ENCODE measurements at places on chromosomes 3 and 15. TPM values are rescaled to one million over a fixed set of nuclear protein-coding genes. Genes with fewer than 3 reads are reported as not detected.
A peak's percentile ranks its signal among the peaks of the same experiment; 100 is the strongest.

DNA sequence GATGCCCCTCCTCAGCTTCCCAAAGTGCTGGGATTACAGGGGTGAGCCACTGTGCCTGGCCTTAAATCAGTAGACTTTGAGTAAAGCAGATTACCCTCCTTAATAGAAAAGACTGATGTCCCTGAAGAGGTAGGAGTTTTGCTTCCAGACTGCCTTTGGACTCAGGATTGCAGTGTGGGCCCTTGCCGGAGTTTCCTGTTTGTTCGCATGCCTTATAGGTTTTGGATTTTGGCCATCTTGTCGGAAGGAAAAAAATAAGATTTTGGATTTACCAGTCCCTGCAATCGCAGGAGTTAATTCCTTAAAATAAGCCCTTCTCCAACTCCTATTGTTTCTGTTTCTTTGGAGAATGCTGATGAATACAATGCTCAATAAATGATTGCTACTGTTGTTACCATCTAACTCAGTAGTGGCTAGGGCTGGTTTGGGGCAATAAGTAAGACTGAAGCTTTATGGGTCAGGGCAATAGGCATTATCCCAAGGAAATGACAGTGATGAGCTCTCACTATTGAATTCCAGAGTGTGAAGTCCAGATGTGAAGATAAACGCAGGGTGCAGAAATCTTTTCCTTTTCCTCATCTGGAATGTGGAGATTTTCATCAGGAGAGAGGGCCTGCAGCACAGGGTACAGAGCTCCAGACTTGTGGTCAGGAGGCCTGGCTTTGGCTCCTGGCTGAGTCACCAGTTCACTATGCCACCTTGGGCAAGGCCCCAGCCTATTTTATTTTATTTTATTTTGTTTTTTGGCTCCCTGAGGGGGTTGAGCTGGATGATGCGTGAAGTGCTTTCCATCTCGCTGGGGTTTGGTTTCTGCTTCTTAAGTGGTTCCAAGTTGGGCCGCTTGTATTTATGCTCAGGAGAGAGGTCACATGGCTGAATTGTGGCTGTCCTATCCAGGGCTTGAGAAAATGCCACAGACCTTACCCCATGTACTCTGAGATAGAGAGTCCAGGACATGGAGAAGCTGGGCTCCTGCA lies 25.3 kb downstream of the FOXL2 start:
- H3K4me1 ChIP-seq: peaks cover 8% of the 10 kb centered on the region
- H3K27me3 ChIP-seq: no peaks in the 10 kb centered on the region
- no peaks in the 10 kb centered on the region for H3K36me3 ChIP-seq
- no peak overlapping the region for H3K4me3 ChIP-seq

DNA sequence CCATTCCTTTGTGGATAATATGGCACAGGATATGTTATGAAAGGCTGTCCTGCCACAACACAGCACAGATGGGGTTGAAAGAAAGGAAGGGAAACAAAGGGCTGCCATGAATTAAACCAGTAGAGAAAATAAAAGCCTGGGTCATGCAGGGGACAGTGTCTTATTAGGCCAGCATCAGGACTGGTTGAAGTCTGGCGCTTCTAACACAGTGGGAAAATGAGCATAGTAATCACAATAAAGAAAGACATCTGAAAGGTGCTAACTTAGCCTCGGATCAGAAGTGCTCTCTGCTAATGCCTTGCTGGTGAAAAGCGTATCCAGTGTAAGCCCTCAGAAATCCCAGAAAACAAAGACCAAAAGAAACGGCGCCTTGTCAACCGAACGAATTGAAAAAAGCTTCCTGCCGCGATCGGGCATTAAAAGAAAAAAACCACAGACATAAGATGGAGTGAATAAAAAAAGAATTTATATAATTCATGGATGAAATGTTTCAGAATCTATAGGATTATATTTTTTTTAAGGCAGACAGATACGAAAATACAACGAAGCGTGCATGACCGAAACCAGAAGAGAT lies 566 bp upstream of the MKRN3 start:
- H3K4me1 ChIP-seq: no peaks in the 10 kb centered on the region
- no peak overlapping the region for H3K27ac ChIP-seq
- DNase-seq: no peak
- H3K27me3 ChIP-seq: no peaks in the 10 kb centered on the region
- H3K36me3 ChIP-seq: no peaks in the 10 kb centered on the region

DNA sequence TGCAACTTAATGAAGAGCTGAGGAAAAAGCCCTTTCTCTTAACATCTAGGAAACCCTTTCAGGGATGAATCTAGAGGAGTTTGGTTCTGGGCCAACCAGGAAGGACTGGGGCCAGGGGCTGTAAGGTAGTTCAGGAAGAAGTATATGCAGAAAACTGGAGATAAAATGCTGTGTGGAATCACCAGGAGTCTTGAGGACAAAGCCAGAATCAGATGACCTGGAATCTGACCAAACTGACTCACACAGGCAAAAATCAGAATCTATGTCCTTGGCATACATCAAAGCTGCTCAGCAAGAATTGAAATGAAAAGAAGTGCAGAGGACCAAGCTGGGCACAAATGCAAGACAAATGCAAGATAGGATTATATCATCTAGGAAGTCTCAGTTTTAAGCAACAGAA lies 59.4 kb upstream of the ATP2C1 start:
- no peaks in the 10 kb centered on the region for H3K36me3 ChIP-seq
- peaks cover 5% of the 10 kb centered on the region for H3K4me1 ChIP-seq
- no peak overlapping the region for H3K4me3 ChIP-seq

DNA sequence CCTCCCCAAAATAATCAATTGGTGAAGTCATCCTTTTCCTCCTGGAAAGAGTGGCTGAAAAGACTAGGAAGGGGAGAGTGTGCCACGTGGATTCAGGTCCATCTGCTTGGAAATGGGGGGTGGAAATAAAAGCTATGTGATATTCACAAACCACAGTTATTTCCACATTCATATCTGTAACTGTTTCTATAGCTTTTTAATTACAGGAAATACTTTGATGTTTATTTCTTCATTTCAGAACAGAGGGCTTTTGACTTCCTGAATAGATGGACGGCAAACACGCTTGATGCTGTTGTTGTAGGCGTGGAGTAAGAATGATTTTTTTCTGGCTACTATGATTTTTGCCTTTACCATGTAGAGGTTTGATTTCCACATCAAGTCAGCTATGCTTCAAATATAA lies 10.1 kb downstream of the AADACL2 start:
- H3K27me3 ChIP-seq: no peaks in the 10 kb centered on the region
- no peaks in the 10 kb centered on the region for H3K36me3 ChIP-seq
- no peak overlapping the region for H3K27ac ChIP-seq
- H3K4me3 ChIP-seq: no peak overlapping the region

DNA sequence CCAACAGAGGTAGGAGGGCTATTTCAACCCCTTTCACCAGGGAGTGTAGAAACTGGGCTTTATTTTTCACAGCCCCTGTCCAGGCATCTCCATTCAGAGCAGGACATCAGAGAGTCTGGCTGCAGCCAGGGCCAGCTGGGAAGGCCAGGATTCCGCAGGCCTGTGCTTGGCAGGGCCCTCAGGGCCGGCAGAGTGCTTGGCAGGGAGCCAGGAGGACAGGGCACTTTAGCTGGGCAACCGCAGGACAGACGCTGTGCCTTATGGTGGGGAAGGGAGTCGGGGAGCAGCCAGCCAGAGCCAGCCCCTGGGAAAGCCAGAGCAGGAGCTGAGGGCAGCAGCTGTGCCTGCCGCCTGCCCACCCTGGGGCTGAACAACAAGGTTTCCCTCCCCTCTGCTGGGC lies 34.5 kb upstream of the IQCF6 start:
- no peaks in the 10 kb centered on the region for H3K36me3 ChIP-seq
- H3K4me3 ChIP-seq: no peak overlapping the region
- DNase-seq: peak; percentile 48
- no peaks in the 10 kb centered on the region for H3K4me1 ChIP-seq

GRCh38 chr3:151796105-151796680 lies 17.7 kb upstream of the AADAC start:
- no peak overlapping the region for H3K4me3 ChIP-seq
- H3K36me3 ChIP-seq: no peaks in the 10 kb centered on the region
- no peaks in the 10 kb centered on the region for H3K27me3 ChIP-seq
- H3K27ac ChIP-seq: no peak overlapping the region
- no peak for DNase-seq

DNA sequence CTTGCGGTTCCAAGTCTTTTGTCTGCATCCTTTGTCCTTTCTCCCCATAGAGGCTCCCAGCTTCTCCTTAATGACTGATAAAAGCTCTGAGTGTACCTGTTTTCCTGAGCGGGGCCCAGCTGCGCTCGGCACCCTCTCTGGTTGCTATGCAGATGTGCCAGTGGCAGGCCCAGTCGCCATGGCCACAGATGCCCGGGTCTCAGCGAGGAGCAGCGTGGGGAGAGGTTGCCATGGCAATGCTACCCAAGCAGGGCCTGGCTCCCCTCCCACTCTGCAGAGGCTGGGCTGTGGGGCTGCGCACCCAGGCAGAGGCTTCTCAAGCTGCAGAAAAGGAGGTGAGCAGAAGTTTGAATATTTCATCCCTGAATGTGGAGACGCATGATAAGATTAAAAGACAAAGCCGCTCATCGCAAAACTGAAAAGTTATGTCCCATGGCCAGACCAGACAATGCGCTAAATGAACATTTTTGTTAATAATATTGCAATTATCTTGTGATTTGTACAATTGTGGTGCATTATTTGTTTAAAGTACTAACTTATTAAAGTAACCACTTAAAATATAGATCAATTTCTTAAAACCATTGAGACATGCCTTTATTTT lies 66.1 kb downstream of the TPRA1 start:
- H3K4me1 ChIP-seq: no peaks in the 10 kb centered on the region
- H3K27me3 ChIP-seq: no peaks in the 10 kb centered on the region
- no peak overlapping the region for H3K4me3 ChIP-seq
- no peak overlapping the region for H3K27ac ChIP-seq

- no peak overlapping the region for H3K4me3 ChIP-seq
Measured at GRCh38 chr15:52862677-52863076, 72.5 kb upstream of the ONECUT1 start.

The NOX5 gene
- 2.1 TPM for total RNA-seq

The TRH gene
- total RNA-seq: 0.13 TPM

The PAQR9 gene
- not detected for total RNA-seq
